ENCODE measurements at places on chromosomes 2 and 18.

DNA sequence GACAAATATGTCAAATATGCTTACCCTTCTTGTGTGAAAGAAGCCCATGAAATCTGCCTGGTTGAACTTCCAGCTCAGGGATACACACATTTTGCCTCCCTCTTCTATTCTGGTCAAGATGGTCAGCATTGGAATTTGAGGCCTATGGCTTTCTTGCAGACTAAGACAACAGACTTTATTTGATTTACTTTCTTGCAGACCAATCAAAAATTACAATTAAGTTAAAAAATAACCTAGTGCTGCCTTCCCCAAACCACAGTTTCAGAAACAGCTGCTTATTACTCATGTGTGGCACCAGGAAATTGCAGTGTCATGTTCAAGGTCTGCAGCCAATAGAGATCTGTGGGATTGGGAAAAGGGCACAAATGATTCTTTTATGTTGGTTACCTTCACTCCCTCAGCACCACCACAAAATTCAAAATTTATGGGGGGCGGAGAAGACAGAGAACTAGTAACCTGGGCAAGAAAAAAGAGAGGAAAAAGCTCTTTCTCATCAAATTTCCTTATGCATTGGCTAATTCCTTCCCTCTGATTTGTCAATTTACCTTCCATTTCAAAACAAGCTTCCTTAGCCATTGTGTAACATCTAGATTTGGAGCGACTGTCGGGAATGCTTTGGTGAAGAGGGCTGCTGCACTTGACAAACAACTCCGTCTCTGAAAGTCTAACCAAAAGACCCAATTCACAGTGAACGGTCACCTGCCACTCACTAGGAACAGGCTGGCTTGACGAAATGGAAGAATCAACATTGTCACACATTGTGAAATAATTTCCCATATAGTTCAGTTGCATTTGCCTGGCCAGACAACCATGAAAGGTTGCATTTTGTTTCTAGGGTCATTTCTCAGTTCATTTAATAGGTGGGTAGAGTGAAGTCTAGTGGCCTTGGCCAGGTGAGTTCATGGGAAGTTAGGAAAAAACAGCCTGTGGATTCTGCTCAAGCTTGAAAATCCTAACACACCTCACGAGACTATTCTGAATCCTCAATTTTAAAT is 100.4 kb upstream of the FZD5 start:
- no peak for DNase-seq

DNA sequence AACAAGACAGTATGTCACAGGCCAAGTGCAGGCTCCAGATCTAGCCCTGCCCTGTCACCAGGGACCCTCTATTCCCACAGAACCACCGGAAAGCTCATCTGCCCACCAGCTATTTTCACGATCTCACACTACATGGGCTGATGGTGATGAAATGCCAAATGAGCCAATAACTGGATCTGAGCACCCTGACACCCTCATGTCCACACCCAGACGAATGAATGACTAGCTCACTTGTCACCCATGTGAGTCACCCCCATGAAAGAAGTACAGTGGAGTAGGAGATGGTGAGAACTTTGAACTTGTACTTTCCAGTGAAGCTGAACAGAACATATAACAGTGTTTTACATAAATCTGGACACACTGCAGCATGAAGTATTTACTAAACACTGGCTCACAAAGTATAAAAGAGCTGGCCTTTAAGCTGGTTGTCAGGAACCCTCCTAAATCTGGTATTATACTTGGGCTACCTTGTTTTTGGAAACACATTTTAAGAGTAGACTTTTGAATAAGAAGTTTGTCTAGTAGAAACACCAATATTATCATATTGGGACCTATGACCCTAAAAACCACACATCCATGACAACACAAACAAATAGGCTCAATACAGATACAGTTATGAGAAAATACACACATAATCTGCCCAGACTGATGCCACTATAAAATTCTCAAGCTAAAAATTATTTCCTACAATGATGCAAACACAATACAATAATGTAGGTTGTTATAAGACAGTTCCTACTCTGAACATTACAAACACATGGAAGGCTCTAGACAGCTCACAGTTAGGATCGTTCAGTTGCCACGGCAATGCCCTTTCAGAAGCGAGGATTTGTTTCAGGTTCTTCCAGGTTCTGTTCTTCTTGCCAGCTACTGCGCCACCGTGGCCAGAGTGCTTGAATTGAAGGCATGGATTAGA is 19.0 kb downstream of the INO80C start:
- DNase-seq = no peak

DNA sequence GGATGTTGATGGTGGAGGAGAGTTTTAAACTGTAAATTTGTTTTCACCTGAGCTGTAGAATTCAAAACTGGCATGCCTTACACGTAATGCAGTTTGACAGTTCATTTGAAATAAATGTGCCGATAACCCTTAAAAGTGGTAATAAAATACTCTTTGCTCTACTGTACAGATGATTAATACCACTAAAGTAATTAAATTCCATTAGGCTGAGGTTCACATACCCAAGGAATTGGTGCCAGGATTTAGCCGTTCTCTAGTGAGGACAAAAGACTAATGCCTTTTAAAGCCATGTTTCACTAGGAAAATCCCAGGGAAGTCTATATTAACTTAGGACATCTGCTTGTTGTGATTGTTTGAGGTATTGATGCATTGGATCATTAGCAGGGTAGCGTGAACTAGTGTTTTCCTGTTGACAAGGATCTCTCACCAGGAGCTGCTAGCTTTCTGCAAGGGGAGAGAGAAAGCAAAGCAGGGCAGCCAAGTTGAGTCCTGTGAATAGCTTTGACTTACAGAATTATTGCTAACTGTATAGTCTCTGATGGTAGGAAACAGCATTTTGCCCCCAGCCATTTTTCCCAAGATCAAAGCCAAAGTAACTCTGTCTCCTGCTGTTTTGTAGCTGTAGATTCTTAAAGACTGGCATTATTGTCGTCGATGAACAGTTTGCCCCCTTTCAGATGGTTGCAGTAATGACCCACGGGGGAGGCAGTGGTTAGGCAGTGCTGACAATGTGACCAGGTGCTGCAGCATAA is 280.9 kb upstream of the FANCL start:
- no peak for DNase-seq

DNA sequence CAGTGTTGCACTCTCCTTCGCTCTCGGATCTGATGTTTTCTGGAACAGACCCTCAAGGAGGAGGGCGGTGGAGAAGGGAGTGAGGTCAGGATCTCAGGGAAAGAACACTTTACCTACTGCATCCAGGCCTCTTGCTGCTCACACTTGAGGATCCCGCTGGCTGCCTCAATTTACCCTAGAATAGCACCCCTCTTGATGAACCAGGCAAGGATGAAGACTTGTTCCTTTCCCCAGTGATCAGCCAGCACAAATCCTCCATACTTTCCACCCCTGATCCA is 14.2 kb downstream of the WNT10A start:
- no peak for DNase-seq

GRCh38 chr2:235730115-235730514 is 236.3 kb downstream of the AGAP1 start:
- DNase-seq = no peak

Measured in left ventricle myocardium inferior (tissue), 1 donor.